Fibroblast of villous mesenchyme (primary cell): ENCODE measurements at places on chromosomes 16 and 17.
A peak's percentile ranks its signal among the peaks of the same experiment; 100 is the strongest.

DNA sequence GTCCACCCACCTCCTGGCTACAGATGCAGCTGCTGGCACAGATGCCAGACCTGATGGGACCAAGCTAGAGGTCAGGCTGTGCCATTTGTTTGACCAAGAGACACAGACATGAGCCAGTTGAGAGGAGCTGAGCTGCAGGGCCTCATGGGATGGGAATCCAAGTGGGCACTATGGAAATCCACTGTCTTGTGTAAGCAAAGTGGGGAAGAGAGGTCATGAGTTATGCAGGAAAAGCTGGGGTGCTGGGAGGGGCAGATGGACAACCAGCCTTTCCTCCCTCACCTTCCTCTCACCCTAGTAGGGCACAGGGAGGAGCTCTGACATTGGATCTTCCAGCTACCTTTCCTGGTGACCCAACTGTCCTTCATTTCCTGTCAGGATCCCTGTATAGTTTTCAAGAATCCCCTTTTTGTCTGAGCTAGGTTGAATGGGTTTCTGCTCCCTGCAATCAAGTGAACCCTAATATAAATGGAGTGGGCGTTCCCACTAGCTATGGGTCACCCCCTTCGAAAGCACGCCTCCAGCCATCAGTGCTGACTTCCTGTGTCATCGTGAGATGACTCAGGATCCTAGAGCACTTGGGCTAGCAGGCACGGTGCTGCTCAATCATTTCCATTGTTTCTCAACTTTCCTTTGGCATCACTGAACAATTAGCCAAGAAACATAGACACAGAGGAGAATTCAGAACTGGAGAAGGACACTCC lies 13.6 kb downstream of the ATPAF2 start:
- peak; percentile 23 for DNase-seq

DNA sequence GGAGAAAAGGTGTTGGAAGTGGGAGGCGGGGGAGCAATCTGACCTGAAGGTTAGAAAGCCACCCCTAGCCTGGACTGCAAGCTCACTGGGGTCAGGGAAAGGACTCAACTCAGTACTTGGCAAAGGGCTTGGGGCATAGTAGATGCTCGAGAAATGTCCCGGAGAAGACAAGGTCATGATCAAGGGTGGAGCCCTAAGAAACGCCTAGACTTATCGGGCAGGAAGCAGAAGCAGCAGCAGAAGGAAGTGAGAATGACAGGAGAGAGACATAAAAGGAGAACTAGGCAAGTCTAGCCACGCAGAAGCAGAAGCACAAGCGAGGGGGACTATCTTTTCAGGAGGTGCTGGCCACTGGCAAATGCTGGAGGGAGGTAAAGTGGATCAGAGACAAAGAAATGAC lies 10.2 kb downstream of the COTL1 start:
- no peak for DNase-seq

DNA sequence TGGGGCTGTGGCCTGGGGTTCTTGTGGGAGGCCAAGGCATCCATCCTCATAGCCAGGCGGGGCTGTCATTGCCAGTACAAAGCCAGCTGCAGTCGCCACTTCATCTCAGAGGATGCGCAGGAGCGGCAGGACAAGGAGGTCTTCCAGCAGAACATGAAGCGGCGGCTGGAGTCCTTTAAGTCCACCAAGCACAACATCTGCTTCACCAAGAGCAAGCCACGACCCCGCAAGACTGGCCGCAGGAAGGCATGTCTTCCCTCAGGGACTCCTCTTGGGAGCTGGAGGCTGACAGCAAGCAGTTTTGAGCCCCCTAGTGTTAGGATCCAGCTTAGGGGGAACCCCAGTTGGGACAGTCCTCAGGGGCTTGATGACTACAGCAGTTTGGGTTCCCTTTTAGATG lies 15.1 kb upstream of the PLEKHG4 start:
- DNase-seq: no peak

DNA sequence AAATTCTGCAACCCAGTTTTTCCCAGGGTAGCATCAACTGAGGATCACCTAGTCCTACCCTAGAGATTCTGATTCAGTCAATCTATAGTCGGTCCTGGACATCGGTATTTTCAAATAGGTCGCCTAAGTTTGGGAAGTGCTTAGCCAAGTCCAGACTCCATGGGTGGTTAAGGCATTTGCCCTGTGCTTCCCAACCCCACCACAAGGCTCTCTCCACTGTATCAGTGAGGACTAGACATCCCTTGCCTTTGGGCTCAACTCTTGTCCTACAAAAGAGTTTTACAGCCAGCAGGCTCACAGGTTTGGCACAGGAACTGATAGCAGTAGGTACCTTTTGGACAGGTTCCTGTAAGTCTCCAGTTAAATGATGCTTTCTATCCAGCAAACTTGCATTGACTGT lies 13.8 kb downstream of the HYDIN start:
- no peak for DNase-seq
